ENCODE measurements at places on chromosomes 2 and 18.

DNA sequence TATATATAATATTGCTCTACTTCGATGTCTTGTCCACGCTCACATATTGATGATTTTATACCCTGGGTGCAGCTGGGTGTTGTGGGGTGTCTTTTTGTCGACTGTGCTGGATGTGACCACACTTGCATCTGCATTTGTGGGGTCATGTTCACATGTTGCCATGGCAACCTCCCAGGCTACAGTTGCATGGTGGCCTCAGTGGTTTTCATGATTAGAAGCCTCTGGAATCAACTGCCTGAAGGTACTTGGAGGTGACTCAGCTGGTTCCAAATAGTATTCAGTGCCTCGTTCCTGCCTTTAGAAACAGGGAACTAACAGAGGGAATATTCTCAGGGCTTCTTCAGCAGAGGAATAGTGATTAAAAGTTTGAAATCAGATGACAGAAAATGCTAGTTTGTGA lies 166.3 kb upstream of the NYAP2 start:
- DNase-seq = no peak

- no peak for DNase-seq
Measured at GRCh38 chr2:203688798-203689197, 17.6 kb upstream of the CD28 start.

- no peak for DNase-seq
Measured at GRCh38 chr2:45070113-45070652, 60.9 kb upstream of the SIX2 start.

- no peak for DNase-seq
Measured at GRCh38 chr2:33437297-33437696, 39.2 kb upstream of the RASGRP3 start.

DNA sequence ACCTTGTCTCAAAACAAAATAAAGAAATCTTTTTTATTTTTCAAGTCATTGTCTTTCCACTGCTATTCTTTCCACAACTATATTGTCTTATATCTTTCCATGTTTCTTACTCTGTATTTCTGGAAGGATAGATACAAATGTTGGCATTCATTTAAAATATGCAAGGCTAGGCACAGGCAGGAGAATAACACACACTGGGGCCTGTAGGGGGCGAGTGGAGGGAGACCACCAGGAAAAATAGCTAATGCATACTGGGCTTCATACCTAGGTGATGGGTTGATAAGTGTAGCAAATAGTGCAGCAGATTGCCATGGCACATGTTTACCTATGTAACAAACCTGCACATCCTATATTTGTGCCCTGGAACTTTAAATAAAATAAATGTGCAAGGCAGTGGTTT lies 9.6 kb downstream of the MRPL30 start:
- DNase-seq = no peak

- no peak for DNase-seq
Measured at GRCh38 chr18:49716035-49716434, 97.3 kb downstream of the ACAA2 start.

GRCh38 chr18:22466608-22467395 lies 49.1 kb upstream of the CTAGE1 start:
- peak; percentile 57 for DNase-seq

DNA sequence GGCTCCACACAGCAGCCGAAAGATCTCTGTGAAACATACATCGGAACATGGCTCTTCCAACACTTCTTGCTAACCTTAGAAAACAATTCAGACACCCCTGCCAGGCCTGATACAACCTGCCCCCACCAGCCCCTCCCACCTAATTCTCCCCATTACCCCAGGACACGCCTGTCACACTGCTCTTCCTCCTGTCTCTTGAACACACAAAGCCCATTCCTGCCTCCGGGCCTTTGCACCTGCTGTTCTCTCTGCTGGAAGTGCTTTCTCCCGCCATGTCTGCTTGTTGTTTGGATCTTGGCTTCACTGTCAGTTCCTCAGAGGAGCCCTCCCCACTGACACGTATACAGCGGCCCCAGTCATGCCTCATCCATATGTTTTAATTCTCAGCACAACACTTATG lies 24.1 kb downstream of the CELF4 start:
- no peak for DNase-seq

GRCh38 chr2:7034303-7034702 lies 117.1 kb downstream of the RNF144A start:
- DNase-seq = no peak

GRCh38 chr2:109558076-109558882 lies 55.5 kb downstream of the SEPTIN10 start:
- peak; percentile 93 for DNase-seq

DNA sequence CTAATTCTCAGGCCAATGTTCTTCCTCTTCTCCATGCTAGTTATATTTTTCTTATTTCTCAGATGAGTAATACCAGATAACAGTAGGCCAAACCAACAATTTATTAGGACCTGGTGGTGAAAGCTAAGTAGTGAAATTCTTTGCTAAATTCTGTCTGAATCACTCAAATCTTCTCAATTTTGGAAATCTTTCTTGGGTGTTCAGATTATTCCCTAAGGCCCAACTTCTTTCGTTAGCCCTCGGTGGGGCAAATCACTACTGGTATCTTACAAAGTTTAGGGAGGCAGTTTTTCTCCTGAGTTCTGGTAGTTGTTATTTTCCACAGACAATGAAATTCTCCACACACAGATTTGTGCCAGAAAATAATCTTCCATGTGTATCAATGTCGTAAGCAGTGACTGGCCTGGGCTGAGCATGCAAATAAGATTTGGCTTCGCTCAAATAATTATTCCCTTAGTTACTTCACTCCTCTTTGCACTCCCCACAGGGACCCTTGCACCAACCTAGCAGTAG lies 443.5 kb upstream of the SLC14A2 start:
- DNase-seq = no peak

DNA sequence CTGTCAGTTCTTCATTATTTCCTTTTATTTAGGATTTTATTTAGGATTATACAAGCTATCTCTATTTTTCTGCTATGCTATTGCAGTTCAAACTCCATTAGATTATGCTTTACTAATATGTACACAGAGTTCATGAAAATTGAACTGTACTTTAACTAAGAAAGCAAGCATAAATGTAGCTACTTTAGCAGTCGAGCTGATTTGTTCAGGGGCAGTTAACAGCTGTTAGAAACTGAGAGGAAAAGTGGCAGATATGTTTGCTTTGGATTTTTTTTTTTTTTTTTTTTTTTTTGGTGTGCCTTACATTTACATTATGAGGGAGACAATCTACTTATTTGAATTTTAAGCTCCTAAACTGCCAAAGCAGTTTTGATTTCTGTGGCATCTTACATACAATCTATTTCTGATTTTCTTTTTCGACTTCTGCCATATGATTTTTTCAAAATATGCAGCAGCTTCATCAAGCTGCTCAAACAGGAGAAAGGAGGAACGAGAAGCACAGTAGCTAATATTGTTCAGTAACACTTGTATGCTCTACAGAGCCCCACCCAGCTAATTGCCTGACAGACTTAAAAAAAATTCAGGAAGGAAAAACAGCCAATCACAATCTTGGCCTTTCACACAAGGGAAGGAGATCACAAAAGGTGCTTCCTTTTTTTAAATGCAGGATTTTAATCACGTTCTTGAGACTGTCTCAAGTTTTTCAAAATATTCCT lies 233.4 kb upstream of the SIX3 start:
- peak; percentile 38 for DNase-seq

All from PC-9 (cell line).